Lung microvascular endothelial cell (primary cell): ENCODE measurements at places on chromosomes 3 and 15. TPM values are rescaled to one million over a fixed set of nuclear protein-coding genes. Genes with fewer than 3 reads are reported as not detected.

Gene CTXN2
- not detected in 2 replicates for total RNA-seq

DNA sequence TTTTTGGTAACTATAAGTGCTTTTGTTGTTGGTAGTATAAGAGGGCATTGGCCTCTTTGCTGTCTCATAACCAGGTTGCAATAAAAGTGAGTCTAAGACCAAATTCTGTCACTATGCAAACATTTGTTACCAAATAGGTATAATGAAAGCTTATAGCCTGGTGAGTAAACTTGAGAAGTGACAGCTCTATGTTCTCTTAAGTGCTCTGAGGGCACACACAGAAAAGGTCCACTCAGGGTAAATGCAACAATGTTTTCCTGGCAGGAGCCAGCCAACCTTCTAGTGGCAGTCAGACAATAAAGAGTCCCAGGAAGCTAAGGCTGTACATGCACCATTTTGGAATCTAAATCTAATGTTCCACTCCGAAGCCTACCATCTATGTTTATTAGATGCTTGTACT is 262.1 kb upstream of the TGFBR2 start:
- DNase-seq: peak; percentile 19

DNA sequence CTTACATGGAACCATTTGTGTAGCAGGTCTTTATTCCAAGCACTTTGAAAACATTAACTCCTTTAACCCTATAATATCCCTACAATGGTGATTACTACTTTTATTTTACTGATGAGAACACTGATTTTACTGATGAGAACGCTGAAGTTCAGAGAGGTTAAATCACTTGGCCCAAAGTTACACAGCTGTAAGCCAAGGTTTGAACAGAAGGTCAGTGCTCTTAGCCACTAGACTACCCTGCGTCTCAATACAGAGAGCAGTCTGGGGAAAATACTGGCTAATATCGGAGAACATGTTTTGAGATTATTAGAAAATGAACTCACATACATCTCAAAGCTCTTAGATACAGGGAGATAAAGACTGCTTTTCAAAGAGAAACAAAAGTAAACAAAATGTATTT is 827.2 kb downstream of the FHIT start:
- no peak for DNase-seq

DNA sequence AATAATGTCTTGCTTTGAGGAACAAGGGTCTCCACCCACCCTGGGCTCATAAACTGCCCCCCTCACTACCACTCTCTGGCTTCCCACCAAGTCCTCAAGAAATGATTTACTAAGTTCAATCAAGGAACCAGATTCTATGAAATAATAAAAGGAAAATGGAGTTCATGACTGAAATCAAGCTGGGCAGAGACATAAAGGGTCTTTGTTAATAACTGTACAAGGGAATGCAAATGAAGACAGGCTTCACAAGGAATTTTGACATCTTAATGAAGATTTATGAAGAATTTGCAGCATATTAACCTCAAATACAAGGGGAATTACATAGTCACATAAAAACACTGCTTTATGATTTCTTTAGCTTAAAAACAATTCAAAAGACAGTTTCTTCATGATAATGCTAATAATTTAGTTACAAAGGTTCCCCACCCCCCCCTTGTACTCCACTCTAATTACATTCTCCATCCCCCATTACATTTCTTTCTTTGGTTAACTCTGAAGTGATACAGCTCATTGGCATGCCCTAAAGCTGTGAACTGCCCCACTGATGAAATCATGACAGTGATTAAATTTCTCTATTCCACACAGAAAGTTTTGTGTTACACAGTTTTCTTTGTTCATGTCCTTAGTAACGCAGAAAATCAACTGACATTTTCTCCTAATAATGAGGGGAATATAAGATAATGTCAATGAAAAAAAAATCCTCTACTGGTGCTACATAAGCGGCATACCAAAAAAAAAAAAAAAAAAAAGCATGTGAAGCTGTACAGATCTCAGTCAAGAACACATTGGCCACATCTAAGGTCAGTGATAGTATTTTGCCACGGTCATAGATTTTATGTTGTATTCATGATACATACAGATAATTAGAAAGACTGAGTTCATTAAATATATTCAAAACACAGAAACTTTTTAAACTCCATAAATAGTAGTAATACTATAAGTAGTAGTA is 54.4 kb downstream of the WWTR1 start:
- DNase-seq: no peak

DNA sequence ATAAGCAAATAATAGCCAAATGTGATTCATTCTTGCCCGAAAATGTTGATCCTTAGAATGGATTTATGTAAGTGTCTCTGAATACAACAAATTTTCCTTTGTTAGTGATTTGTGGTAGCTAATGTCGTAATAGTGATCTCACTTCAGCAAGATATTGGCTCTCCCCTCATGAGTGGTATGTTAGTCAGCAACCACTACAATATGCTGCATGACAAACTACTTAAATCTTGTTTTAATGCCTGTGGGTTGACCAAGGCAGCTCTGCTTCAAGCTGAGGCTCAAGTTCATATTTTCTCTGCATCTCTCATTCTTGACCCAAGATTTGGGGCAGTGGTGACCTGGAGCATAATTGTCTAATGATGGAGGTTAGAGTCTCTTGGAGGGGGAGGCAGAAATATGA is 49.8 kb upstream of the GALNT15 start:
- peak; percentile 62 for DNase-seq
